ENCODE measurements at places on chromosomes 2 and 18. TPM values are rescaled to one million over a fixed set of nuclear protein-coding genes. Genes with fewer than 3 reads are reported as not detected.

DNA sequence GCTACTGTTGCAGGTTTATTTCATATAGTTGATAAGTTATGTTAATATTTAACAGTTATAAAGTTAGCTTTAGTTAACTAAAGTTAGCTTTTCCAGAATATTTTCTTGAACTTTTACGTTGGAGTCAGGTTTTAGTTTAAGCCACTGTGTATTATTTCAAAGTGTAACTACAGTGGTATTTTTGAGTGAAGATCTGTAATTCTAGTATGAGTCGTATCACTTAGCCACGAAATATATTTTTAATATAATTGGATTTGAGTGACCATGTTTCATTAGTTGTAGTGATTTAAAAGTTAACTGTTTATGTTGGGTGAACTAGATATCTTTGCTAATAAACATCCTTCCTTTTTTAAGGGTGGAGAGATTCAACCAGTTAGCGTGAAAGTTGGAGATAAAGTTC, 2.5 kb downstream of the HSPE1 start:
- H3K4me1 ChIP-seq: no peaks in the 10 kb centered on the region
- H3K4me3 ChIP-seq: no peak overlapping the region
- no peaks in the 10 kb centered on the region for H3K36me3 ChIP-seq
- H3K27me3 ChIP-seq: no peaks in the 10 kb centered on the region
- H3K27ac ChIP-seq: no peak overlapping the region

DNA sequence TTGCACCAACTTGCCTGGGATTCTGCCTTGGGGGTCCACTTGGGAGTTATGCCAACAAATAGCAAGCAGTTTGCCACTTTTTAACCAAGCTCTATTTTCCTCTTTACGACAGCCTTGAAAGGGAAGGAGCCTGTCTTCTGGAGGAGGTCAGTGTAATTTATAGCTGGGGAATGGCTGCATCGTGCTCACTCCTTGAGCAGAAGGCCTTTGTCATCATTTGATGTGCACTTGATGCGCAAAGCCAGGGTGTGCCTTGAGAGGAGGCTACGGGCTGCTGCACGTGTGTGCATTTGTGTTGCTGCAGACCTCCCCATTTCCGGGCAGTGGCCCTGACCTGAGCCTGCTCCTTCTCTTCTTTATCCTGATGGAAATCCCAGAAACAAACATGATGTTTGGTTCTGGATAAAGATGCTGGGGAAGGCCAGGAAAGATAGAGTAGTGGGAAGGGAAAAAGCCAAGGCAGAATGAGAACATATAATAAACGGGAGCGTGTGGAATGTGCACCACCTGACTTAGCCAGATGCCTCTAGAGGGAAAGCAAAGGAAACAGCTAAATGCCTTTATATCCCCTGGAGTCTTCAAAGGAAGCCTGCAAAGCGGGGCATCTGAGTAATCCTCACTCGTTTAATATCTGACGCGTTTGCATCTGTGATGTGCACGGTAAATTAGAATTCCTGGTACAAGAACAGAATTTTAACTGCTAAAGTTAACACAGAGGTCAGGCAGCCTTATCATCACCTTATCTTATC, 68.3 kb upstream of the ZNF521 start:
- H3K4me3 ChIP-seq: no peak overlapping the region
- H3K36me3 ChIP-seq: no peaks in the 10 kb centered on the region
- H3K27ac ChIP-seq: no peak overlapping the region
- peaks cover 2% of the 10 kb centered on the region for H3K27me3 ChIP-seq

The EFHD1 gene
- total RNA-seq: 236 TPM

The KYNU gene
- 6.8 TPM for total RNA-seq

- no peaks in the 10 kb centered on the region for H3K4me1 ChIP-seq
- no peak overlapping the region for H3K27ac ChIP-seq
- no peaks in the 10 kb centered on the region for H3K27me3 ChIP-seq
- DNase-seq: no peak
Measured at GRCh38 chr18:36017232-36017631, 44.8 kb downstream of the RMP24 start.

- no peaks in the 10 kb centered on the region for H3K36me3 ChIP-seq
- no peak overlapping the region for H3K4me3 ChIP-seq
- no peak overlapping the region for H3K27ac ChIP-seq
- no peaks in the 10 kb centered on the region for H3K4me1 ChIP-seq
Measured at GRCh38 chr18:58542426-58543159, 86.3 kb downstream of the ALPK2 start.

GRCh38 chr2:112541315-112542122, 746 bp upstream of the POLR1B start:
- H3K4me1 ChIP-seq: peaks cover 5% of the 10 kb centered on the region
- peak; percentile 85 for DNase-seq
- no peaks in the 10 kb centered on the region for H3K27me3 ChIP-seq
- H3K27ac ChIP-seq: peak overlapping the region; percentile 78

GRCh38 chr2:135925571-135925970, 49.3 kb upstream of the MCM6 start:
- H3K4me1 ChIP-seq: no peaks in the 10 kb centered on the region
- no peak overlapping the region for H3K27ac ChIP-seq
- H3K36me3 ChIP-seq: no peaks in the 10 kb centered on the region
- H3K27me3 ChIP-seq: no peaks in the 10 kb centered on the region
- DNase-seq: no peak

- H3K27ac ChIP-seq: no peak overlapping the region
- no peak for DNase-seq
- no peaks in the 10 kb centered on the region for H3K27me3 ChIP-seq
- no peaks in the 10 kb centered on the region for H3K36me3 ChIP-seq
Measured at GRCh38 chr2:137291836-137292570, 526.7 kb downstream of the THSD7B start.

The C2orf66 gene
- total RNA-seq: 0.19 TPM

- no peaks in the 10 kb centered on the region for H3K27me3 ChIP-seq
- H3K27ac ChIP-seq: no peak overlapping the region
- no peak for DNase-seq
- H3K36me3 ChIP-seq: no peaks in the 10 kb centered on the region
- no peak overlapping the region for H3K4me3 ChIP-seq
Measured at GRCh38 chr2:199025146-199025545, 432.6 kb downstream of the SATB2 start.

GRCh38 chr2:174392706-174393105, 2.8 kb upstream of the SCRN3 start:
- H3K27ac ChIP-seq: no peak overlapping the region
- no peaks in the 10 kb centered on the region for H3K27me3 ChIP-seq
- no peaks in the 10 kb centered on the region for H3K36me3 ChIP-seq
- H3K4me1 ChIP-seq: peaks cover 3% of the 10 kb centered on the region
- no peak for DNase-seq

DNA sequence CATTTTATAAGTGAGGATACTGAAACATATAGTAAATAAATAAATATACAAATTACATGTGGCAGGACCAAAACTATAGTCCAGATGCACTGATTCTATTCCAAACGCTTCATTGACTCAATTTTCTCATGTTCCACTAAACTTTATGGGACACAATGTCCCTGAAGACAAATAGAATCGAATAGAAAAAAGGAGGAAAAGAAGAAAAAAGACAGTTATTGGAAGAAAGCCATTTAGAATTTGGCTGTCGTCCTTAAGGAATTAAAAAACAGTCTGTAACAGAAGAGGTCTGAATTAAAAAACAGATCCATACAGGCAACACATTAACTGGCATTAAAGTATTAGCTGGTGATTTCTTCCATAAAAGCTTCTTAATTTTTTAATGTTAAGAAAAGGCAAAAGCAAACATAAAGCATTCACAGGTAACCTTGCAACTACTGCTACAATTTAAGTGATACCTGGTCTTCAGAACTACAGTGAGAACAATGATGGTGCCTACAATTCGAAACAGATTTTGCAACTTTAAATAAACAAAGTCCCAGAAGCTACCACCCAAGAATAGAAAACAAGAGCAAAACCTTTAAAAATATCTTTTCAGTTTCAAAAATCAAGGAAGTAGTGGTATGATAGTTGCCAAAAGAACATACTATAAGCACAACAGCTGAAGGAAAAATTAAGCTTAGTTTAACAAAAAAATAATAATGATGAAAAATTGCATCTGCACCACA, 17.4 kb upstream of the CHAC2 start:
- no peaks in the 10 kb centered on the region for H3K4me1 ChIP-seq
- H3K4me3 ChIP-seq: no peak overlapping the region
- H3K27ac ChIP-seq: no peak overlapping the region
- no peaks in the 10 kb centered on the region for H3K36me3 ChIP-seq
- no peaks in the 10 kb centered on the region for H3K27me3 ChIP-seq
- DNase-seq: no peak

The THSD7B gene
- total RNA-seq: 5.1 TPM

DNA sequence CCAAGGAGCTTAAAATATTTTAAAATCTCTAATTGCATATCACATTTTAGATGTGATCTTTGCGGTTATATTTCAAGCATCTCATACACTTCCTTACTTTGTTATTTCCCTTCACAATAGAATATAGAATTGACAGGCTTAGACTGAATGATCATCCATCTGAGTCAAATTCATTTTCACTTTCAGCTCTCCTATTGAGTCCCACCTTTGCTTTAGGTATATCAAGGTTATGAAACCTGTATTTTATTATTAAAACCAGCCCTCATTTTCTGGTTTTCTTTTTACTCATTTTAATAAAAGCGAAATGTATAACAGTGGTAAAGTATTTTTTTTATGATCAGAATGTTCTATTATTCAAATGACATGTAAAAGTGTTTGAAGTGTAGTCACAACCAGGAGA, 162.9 kb upstream of the KYNU start:
- no peaks in the 10 kb centered on the region for H3K36me3 ChIP-seq
- no peak overlapping the region for H3K4me3 ChIP-seq
- DNase-seq: no peak
- no peak overlapping the region for H3K27ac ChIP-seq

The SLC9A4 gene
- not detected for total RNA-seq

DNA sequence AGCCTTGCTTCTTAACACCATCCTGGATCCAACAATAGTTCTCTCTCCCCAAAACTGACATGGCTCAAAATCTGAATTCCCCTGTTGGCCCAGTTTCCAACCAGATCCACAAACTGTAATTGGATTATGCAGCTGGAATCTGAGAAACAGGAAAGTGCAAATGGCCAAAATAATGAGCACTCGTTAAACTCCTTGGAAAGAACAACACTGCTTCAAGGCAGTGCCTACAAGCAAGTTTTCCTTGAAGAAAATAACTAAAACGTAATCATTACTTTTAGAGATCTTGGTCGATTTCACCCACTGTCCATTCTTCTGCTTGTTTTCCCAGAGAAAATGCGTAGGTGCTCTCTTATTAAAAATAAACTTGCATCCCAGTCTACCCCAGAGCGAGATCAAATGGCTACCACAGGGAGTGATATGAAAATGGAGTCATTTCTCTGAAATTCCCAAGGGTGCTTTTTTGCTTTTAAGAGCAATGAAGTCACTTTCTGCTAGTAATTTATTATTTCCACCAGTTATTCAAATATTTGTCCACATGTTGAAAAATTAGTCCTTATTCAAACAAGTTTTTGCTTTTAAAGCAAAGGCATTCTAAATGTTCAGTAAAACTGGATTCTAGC, 264.2 kb downstream of the C1D start:
- no peaks in the 10 kb centered on the region for H3K27me3 ChIP-seq
- H3K4me1 ChIP-seq: peaks cover 2% of the 10 kb centered on the region

The RAB17 gene
- total RNA-seq: 4.5 TPM

The TMEM200C gene
- total RNA-seq: 0.15 TPM

GRCh38 chr2:144213797-144214196, 306.1 kb downstream of the ZEB2 start:
- no peaks in the 10 kb centered on the region for H3K36me3 ChIP-seq
- no peak overlapping the region for H3K27ac ChIP-seq
- no peaks in the 10 kb centered on the region for H3K27me3 ChIP-seq
- no peak for DNase-seq
- peaks cover 4% of the 10 kb centered on the region for H3K4me1 ChIP-seq

The VWA3B gene
- total RNA-seq: 1.0 TPM

- no peaks in the 10 kb centered on the region for H3K27me3 ChIP-seq
- no peak for DNase-seq
- no peak overlapping the region for H3K4me3 ChIP-seq
- no peak overlapping the region for H3K27ac ChIP-seq
- no peaks in the 10 kb centered on the region for H3K36me3 ChIP-seq
Measured at GRCh38 chr2:44086629-44087028, 82.0 kb upstream of the PPM1B start.

The FAM237A gene
- not detected for total RNA-seq

The SLC14A1 gene
- 44.8 TPM for total RNA-seq
